Small intestine (tissue), 16 donors: ENCODE measurements at places on chromosomes 1 and 21. TPM values are rescaled to one million over a fixed set of nuclear protein-coding genes. Genes with fewer than 3 reads are reported as not detected.

The ZMYM4 gene
- 3.8 TPM for polyA plus RNA-seq

The CR1L gene
- 0.19 TPM for polyA plus RNA-seq

The THEM5 gene
- not detected for polyA plus RNA-seq

The DAB1 gene
- 3.0 TPM for polyA plus RNA-seq

The FAAH gene
- polyA plus RNA-seq = 46.4 TPM

The SYNJ1 gene
- polyA plus RNA-seq = 5.4 TPM

The RNF186 gene
- 41.8 TPM for polyA plus RNA-seq

The C4BPA gene
- 0.07 TPM for polyA plus RNA-seq

The OR2T11 gene
- not detected for polyA plus RNA-seq

- DNase-seq = no peak
Observed at GRCh38 chr21:17105932-17106331, 406.9 kb upstream of the CXADR start.

DNA sequence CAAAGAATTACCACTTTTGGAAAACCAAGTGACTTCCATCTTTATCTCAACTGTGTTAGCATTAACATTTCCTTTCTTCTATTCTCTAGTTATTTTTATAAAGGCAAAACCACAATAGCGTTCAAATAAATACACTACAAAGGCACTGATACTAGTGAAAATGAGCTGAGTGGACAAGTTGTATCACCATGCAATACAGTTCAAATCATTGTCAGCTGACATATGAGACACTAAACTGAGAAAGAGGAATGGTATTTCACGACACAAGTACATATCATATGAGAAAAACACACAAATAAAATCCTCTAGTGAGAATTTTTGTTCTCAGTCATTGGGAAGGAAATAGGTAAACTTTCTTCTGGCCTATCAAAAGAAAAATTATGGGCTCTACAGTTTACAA, 26.2 kb downstream of the ENAH start:
- DNase-seq = no peak

DNA sequence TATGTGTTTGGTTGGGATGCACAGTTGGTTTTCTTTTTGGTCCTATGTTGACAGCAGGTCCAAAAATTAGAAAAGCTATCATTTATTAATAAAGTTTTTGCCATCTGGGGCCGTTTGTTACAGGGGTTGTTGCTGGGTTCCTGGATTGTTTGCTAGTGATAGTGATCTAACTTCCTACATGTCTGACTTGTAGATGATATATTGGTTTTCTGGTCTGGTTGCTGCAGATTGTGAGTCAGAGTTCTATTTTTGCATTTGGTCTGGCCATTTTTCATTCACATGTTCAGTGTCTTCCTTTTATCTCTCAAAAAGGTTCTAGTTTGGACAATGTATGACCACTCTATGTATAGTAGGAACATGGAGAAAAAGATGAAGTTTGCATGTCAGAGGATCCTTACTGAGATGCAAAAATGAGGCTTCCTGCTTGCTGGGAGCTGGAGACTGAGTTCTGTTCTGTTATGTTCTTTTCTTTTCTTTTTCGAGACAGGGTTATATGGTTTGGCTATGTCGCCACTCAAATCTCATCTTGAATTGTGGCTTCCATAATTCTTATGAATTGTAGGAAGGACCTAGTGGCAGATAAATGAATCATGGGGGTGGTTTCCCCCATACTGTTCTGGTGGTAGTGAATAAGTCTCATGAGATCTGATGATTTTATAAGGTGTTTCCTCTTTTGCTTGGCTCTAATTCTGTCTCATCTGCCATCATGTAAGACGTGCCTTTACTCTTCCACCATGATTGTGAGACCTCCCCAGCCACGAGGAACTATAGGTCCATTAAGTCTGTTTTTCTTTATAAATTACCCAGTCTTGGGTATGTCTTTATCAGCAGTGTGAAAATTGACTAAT, 4.2 kb upstream of the NVL start:
- no peak for DNase-seq

DNA sequence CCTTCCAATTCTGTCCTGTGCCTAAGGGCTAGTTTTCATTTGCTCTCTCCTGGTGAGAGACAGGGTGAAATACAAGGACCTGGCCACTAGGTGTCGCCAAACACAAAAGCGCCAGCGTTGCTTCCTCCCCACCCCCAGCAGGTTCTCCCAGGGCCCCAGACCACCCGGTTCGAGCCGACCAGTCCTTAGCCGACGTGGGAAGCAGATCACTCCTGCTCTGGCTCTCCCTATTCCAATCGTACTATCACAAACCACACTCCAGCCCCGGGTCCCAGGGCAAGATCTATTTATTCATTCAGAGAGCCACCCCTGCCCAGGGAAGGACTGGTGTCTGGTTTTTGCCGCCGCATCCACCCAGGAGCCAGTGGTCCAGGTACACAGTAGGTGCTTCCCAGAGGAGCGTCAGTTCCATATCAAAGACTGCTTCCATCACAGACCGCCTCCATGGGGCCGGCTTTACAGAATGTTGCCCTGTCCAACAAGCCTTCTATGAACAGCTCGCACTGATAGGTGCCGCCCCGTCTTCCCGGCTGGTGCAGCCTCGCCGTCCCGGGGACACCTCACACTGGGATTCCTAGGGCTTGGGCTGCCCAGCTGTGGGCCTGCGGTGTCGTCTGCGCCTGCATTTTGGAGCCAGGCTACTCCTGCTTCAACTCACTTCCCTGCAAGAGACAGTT, 35.0 kb downstream of the CTNNBIP1 start:
- peak; percentile 83 for DNase-seq

DNA sequence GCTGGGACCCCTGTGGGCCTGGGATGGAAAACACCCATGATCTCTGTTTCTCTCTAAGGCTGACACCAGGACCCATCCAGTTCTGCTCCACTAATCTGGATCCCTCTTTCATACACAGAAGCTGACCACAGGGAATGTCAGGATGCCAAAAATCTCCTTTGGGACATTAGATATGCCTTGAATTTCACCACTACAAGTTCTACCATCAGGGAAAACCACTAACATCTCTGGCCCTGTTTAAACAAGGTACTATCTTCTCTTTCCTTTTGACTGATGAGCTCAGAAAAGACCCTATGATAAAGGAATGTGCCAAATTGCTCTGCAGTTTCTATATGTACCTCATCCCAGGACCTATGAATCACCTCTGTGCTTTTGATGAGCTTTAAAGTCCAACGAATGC, 10.2 kb upstream of the PLXNA2 start:
- DNase-seq = no peak

DNA sequence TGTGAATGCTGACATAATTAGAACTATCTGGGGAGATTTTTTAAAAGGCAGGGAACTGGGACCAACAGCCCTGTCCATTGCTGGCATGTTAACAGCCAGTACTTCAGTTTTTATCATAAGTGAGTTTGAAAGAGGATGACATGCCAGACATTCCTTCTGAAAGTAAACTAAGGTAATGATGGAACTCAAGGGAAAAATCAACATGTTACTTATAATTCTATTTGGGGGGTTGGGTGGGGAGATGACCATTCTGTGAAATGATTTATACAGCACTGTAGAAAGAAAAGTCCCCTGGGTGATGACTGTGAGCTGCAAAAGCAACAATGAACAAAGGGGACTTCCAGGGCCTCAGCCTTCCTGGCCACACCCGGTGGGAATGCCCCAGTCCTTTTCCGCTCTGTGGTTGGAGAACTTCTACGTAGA, 5.4 kb upstream of the LAMC2 start:
- peak; percentile 76 for DNase-seq

- DNase-seq = no peak
Observed at GRCh38 chr1:6098303-6099215, 52.9 kb downstream of the KCNAB2 start.

GRCh38 chr1:112981426-112981825, 25.4 kb upstream of the SLC16A1 start:
- DNase-seq = no peak

DNA sequence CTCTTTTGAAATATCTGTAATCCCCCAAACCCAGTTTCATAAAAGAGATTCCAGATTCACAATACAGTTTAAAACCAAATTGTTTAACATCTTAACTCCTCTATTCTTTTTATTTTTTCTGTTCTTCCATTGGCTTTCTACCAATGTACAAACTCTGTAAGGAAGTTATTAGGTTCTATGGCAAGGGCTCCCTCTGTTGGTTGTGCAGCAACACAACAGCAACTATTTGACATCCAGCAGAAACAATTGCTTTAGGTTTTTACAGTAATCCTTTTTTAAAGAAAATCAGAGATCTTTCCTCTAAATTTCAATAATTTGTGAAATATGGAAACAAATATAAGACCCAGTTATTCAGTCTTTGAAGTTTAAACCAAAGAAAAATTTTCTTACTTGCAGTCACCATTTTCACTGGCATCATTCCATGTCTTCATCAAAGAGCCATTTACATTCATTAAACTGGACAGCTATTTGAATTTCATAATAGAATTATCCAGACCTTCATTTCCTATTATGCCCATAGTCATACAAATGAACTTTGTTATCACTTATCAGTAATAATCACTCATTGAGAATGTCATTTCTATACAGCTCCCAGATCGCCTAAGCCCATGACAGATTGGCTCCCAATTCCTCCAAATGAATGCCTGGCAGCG, 46.5 kb upstream of the RNF11 start:
- peak; percentile 58 for DNase-seq

DNA sequence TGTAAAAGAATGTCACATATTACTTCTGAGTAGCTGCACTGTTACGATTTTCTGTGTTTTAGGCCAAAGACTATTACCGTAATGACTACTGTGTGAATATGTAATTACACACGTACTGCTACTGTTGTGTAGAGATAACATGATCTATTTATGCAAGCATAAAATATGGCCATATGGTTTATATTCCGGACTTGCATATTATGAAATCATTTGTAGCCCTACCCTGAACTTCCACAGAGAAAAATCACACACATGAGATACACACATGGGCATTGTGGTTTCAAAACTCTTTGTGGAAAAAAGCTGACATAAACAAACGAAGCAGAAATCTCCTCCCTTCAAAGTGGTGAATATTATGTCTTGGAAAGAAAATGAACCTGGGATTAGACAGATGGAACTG, 373.0 kb upstream of the ADAMTS5 start:
- no peak for DNase-seq

DNA sequence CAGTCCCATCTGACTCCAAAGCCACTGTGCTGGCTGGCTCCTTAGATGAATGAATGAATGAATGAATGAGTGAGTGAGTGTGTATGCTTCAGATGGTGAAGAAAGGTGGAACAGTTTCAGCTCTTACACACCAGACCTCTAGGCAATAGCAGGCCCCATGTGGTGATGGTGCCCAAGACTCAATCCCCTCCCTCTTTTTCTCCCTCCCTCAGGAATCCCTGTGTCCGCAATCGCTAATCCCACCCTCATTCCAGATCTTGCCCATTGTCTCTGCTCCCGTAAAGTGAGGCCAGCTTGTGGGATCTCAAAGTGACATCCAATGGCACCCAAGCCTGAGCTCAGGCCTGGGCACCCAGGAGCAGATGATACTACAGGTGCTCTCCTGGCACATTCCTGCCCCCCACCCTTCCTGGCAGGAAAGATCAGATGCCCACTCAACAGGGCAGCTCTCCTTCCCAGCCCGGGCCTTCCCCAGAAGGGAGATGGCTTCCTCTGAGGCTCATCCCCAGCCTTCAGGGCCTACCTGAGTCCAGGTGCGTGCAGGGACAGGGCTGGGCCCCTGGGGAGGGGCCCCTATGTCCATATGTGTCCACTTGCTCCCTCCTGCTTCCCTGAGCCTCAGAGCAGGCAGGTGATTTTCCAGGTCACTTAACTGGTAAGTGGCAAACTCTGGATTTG, 106.4 kb downstream of the HMGB4 start:
- no peak for DNase-seq

GRCh38 chr1:27689423-27690173, 17.6 kb upstream of the IFI6 start:
- DNase-seq = no peak

DNA sequence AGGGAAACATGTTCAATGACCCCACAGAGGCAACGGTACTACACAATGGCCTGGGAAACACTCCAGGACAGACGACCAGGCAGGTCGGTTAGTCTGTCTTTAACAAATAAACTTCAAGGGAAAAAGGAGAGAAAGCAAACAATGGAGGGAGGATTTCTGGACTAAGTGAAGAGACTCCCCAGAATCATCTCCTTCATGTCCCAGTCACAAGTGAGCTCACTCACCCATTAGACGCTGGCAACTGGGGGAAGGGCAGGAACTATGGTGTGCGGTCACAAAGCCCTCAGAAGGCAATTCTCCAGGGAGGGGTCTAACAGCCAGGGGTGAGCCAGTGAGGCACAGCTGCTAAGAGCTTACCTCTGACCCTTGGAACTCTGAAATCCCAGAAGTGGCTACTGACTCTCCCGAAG, 55.7 kb upstream of the NADK start:
- no peak for DNase-seq

DNA sequence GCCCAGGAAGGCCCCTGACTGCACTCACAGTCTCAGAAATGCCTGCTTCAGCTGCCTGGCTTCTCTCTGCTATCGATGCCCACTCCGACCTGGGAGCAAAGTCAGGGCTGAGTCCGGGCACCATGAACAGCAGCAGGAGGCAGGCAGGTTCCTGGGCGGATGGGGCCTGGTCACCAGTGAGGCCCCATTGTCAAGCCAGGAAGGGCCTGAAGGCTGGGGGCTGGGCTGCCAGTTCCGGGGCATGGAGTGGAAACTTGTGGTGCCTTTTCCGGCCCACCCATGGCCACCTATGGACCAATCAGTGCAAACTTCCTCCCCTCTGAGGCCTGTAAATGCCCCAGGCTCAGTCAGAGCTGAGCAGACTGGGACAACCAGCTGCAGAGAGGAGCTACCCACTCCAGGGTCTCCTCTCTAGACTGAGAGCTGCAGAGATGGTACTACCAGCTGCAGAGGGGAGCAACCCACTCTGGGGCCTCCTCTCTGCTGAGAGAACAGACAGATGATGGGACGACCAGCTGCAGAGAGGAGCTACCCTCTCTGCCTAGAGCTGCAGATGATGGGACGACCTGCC, 286.5 kb downstream of the SMYD3 start:
- no peak for DNase-seq

DNA sequence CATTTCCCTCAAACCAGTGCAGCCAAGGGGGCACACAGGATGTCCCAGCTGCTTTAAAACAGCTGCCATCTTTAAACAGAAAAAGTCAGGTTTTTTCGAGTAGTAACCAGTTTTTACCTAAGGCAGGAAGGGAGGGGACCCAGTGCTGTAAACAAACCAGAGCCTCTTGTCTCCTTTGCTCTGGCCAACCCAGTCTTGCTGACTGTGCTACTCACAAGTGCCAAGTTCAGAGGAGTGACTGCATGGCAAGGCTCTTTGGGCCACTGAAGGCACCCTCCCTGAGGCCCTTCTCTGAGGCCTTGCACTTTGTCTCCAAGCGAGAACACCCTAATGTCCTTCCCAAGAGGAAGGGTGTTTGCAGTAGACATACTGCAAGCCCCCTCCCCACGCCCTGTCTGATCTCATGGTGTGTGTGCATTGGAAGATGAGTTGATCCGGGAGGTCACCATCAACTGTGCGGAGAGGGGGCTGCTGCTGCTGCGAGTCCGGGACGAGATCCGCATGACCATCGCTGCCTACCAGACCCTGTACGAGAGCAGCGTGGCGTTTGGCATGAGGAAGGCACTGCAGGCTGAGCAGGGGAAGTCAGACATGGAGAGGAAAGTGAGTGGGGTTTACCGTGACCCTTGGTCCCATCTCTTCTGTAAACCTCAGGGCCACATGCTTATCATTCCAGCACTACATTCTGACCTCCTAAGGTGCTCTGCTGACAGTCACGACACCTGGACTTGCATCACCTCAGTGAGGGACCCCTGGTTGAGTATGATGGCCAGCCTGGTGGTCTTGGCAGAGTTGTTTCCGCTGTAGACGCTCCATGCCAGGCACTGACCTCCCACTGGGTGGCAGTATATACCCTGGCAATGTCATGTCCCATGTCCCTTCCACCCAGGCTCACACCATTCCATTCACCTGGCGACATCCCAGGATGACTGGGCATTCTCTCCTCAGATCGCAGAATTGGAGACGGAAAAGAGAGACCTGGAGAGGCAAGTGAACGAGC, 4.7 kb downstream of the DNALI1 start:
- peak; percentile 12 for DNase-seq
